GM13976 (cell line): ENCODE measurements at places on chromosomes 5 and 9.

GRCh38 chr9:77679088-77679487 lies 31.0 kb upstream of the GNA14 start:
- DNase-seq, result no peak

GRCh38 chr5:28542987-28543386 lies 1504.6 kb upstream of the CDH9 start:
- DNase-seq, result no peak

- DNase-seq, result no peak
Measured at GRCh38 chr9:118961857-118962256, 407.4 kb downstream of the BRINP1 start.

DNA sequence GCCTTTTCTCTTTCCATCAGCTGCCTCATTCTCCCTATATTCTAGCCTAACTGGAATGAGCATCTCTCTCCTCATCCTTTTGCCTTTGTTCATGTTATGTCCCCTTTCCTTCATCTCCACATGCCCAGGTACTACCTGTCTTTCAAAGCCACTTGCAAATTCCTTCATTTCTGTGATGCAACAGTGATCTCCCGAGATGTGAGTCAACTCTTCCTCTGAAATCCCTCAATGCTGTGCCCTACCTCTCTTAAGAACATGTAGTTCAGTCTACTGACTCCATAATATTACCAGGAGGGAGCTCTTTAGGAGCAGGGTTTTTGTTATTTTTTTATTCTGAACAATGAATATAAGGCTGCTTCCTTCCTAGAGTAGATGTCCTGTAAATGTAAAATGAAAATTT lies 91.6 kb downstream of the ZNF462 start:
- no peak for DNase-seq

DNA sequence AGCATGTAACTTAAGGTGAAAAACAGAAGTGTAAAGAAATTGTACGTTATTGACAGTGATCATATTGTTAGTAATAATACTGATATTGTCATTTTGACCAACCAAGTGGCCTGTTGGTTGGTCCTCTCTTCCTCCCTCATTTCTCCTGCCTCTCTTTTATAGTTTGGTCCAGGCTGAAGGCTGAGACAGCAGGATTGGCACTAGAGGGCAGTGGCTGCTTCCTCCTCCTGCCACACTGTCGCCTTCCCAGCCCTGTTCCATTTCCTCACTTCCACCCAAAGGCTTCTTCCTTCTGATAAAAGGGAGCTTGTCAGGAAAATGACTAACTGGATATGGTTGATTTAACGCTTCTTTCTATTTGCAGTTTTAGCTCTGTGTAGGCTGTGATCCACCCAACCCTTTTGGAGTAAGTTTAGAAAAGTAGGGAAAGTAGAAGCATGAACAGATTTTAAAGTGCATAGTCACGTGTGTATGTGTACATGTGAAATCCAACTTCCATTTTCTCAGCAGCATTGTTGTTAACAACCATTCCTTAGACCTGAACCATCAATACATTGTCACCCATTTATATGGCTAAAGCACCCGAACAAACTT lies 35.6 kb downstream of the PTCD2 start:
- no peak for DNase-seq

DNA sequence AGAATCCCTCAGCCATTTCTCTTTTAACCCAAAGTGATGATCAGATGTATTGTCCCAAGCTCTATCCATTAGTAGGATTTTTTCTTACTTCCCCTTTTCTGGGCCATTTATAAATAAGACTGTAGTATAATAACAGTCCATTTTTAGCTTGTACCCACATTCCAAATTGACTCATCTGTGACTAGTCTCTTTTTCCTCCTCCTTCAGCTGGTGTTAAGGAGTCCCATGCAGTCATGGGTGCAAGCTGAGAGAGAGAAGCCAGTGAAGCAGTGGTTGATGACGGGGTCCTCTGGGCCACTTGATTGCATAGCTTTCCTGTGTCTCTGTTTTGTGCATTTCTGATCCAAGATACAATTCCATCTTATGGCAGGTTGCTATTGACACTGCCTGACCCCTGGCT lies 476.0 kb upstream of the CD180 start:
- no peak for DNase-seq

- DNase-seq, result no peak
Measured at GRCh38 chr9:129311643-129312042, 133.6 kb upstream of the IER5L start.

- no peak for DNase-seq
Measured at GRCh38 chr5:107621089-107621488, 49.6 kb downstream of the EFNA5 start.

DNA sequence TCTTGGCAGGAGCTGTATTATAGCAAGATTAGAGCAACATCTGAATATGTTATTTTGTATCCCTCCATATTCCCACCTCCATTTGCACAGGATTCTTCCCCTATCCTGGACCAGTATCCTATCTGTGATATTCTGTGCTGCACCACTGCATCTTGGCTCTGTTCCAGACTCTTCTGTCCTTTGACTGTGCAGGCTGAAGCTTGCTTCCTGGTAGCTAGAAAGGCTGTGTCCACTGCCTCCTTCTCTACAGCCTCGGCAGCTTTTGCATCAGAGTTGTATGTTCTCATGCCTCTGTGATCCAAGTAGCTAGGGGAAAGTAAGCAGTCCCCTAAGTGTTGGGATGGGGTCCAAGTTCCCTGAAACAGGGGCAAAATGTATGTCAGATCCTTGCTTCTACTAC lies 104.1 kb downstream of the GAS1 start:
- no peak for DNase-seq

DNA sequence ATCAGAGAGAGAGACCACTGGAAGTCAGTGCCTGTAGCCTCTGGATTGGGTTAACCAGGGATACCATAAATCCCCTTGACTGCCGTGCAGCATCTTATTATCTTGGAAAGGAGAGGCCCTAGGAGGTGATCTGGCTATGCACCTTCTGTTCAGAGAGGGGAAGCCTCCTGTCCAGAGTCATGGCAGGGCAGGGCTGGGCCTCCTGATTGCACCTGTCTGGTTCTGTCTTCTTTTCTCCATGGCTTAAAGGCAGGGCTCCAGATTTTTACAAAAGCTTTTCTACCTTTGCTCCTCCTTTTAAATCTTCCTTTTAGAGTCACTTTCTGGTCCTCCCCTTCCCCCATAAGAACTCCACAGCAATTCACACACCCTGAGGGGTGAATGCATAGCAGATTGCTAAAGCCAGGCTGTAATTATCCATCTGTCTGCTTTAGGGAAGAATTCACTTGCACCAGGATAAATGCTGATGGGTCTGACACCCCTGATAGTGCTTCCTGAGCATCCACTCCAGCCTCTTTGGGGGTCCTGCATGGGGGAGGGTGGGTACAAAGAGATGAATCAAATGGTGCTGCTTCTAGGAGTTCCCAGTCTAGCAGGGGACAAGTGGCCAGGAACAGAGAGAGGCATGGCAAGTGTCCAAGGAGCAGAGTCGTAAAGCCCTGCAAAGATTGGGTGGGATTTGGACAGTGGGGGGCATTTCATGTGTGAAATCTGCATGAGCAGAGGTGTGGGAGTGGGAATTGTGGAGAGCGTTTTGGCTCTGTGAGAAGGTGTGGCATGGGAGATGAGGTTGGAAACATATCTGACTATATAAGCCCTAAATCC lies 141.3 kb upstream of the ALDH1B1 start:
- DNase-seq, result no peak

DNA sequence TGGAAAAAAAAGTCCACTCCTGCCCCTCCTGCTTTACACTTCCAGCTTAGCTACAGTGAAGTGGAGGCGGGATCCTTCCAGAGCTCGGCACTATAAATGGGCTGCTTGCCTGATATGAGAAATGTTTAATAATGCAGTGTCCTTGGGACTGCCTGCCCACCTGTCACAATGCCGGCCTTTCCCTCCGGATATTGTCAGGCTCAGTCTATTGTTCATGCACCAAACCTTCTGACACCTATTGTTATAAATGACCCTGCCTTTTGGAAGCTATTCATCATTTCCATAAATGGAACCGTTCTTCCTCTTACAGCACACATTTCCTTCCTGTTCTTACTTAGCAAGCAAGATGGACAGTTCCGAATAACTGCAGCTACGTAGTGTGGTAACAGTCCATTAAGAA lies 146.3 kb downstream of the DMAC1 start:
- DNase-seq, result no peak

DNA sequence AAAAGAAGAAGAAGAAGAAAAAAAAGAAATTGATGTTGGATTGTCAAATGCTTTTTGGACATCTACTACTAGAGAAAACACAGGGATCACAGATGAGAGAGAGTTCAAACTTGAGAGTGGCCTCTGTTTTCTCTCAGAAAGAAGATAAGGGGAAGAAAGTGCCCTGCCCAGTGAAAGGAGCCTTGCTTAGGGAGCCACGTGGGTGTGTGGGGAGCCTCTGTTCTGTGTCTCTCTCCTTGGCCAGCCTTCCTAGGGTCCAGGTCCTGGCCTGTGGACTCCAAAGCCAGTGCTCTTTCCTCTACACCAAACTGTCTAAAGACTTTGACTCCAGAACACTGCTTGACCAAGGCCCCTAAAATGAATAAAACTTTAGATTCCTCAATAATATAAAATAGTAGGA lies 22.0 kb upstream of the COL15A1 start:
- no peak for DNase-seq

GRCh38 chr9:34518896-34519295 lies 3.9 kb downstream of the ENHO start:
- DNase-seq, result no peak

DNA sequence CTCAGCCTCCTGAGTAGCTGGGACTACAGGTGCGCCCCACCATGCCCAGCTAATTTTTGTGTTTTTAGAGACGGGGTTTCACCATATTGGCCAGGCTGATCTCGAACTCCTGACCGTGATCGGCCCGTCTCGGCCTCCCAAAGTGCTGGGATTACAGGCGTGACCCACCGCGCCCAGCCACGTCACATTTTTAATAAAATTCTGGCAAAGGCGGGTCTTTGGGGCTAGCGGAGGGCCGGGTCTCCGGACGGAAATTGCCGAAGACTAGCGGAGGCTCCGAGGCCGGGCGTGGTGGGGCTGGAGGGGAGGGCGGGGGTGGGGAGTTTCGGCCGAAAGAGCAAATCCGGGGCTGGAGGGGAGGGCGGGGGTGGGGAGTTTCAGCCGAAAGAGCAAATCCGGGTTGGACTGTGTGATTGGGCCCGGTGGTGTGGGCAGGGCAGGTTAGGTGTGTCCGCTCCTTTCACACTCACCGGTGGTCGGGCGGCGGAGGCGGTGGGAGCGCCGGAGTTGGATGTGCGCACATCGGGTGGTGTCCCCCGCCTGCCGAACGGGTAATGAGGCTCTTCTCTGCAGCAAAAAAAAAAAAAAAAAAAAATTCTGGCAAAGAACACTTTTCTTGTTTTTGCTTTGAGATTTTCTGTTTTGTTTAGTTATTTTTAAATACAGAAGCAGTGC lies 27.1 kb downstream of the RUFY1 start:
- DNase-seq, result no peak

GRCh38 chr9:93670208-93671019 lies 94.0 kb downstream of the PHF2 start:
- DNase-seq, result no peak

GRCh38 chr9:131091352-131091992 lies 4.9 kb upstream of the AIF1L start:
- DNase-seq, result no peak

GRCh38 chr5:154478224-154478565 lies at the start of gene HAND1:
Gene HAND1, minus strand, starts transcription at chr5:154478227. Its CDS starts 219 bp downstream, at chr5:154478008.
- DNase-seq, result no peak

- no peak for DNase-seq
Measured at GRCh38 chr5:6781716-6782115, 68.5 kb downstream of the TENT4A start.

DNA sequence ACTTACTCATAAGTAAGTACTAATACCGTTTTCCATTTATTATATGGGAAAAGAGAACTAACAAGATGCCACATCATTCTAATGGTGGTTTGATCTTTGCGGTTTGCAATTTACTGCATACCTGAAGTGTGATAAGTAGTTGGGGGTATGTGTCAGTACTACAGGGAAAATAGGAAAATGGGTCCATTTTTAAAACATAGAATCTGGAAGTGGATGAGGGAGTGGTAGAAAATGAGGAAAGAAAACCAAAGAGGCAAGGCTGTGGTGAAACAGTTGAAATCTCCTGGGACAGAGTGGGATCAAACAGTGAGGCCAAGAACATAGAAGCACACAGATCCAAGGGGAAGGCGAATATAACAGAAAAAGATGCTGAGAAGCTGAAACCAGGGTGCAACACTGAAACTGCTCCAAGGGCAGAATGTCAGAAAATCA lies 6.7 kb downstream of the ADAMTSL1 start:
- no peak for DNase-seq

GRCh38 chr5:80238097-80238496 lies 17.8 kb downstream of the SERINC5 start:
- DNase-seq, result no peak

DNA sequence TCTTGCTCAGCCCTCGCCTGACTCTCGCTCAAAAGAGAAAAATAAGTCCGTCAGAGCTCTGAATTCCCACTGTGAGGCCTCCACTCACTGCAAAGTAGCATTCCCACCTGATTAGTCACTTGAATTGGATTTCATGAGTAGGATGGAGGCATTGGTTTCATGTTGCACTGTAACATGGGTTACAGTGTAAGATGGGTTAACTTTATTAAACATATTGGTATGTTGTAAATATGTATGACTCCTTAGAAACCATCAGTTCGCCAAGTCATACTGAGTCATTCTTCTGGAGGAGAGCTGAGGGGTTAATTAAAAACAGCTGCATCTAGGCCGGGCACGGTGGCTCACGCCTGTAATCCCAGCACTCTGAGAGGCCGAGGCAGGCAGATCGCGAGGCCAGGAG lies 93.8 kb upstream of the BNC2 start:
- no peak for DNase-seq

- DNase-seq, result no peak
Measured at GRCh38 chr9:120441426-120442307, 138.3 kb downstream of the CDK5RAP2 start.

GRCh38 chr9:102521097-102521755 lies 473.9 kb upstream of the CYLC2 start:
- no peak for DNase-seq

- DNase-seq, result no peak
Measured at GRCh38 chr5:123033157-123033671, 3.3 kb downstream of the PPIC start.

- no peak for DNase-seq
Measured at GRCh38 chr5:170554521-170555267, 50.9 kb downstream of the KCNIP1 start.

GRCh38 chr5:160036243-160036642 lies 27.3 kb downstream of the TTC1 start:
- DNase-seq, result no peak

DNA sequence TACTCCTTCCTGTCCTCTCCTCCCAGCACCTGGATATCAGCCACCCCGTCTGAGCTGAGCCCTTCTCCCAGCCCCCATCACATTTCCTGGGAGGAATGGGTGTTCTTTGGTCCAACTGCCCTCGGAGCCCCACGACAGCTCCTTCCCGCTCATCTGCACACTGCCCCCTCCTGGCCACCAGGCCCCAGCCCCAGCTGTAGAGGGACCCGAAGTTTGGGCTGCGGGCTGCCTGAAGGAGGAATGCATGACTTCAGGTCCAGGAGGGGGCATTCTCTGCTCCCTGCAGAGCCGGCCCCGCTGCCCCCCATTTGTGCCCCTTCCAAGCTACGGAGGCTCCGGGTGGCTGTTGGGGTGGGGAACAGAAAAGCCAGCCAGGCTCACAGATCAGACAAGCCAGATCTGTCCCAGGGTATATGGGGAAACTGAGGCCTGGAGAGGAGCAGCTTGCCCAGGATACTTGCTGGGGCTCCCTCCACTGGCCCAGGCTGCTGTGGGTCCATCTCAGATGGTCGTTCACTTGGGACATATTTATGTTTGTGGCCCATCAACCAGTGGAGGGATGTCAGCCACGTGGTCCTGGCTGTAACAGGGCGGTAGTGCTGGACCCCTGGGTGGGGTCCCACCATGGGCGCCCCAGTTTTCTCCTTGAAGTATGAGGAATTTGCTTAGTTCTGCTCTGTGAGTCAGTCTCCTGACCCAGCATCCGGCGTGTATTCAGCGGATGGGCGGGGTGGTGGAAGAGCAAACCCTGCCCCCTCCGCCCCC lies 33.1 kb downstream of the DAB2IP start:
- DNase-seq, result peak; percentile 76
